ENCODE measurements at places on chromosomes 11 and 22. TPM values are rescaled to one million over a fixed set of nuclear protein-coding genes. Genes with fewer than 3 reads are reported as not detected.

Gene OR10A2
- total RNA-seq = not detected

Gene NAALADL1
- 9.7 TPM for total RNA-seq

Gene CARD16
- total RNA-seq = 11.5 TPM

Gene C1QTNF5
- total RNA-seq = 90.8 TPM

Gene SPTBN2
- 0.27 TPM for total RNA-seq

Gene CSF2RB
- total RNA-seq = 0.98 TPM

Gene OR4A16
- total RNA-seq = not detected

Gene OR5M8
- total RNA-seq = not detected

Gene ACRV1
- not detected for total RNA-seq

Gene MS4A6A
- total RNA-seq = not detected

Gene MUC5AC
- total RNA-seq = under 0.01 TPM

Gene LRRC4C
- total RNA-seq = 0.27 TPM

Gene STX3
- total RNA-seq = 17.9 TPM

Gene ABCG4
- 0.08 TPM for total RNA-seq

Gene DDT
- 82.9 TPM for total RNA-seq

Gene ENTHD1
- total RNA-seq = not detected

Gene PDE3B
- 2.8 TPM for total RNA-seq

Gene GRK2
- total RNA-seq = 10.1 TPM

Gene MS4A6E
- not detected for total RNA-seq

Gene NXPE2
- not detected for total RNA-seq

Gene PNPLA5
- not detected for total RNA-seq

Gene OR5B2
- 0.65 TPM for total RNA-seq

Gene PRDM11
- total RNA-seq = 5.3 TPM

Gene IL10RA
- total RNA-seq = not detected

Gene MPZL3
- 0.41 TPM for total RNA-seq

Gene CDCA5
- 19.3 TPM for total RNA-seq

Measured in fibroblast of the aortic adventitia (primary cell).